ENCODE measurements at places on chromosomes 12 and 14.

- DNase-seq = no peak
These were observed 39.9 kb downstream of the MAX start for GRCh38 chr14:65062096-65063075.

DNA sequence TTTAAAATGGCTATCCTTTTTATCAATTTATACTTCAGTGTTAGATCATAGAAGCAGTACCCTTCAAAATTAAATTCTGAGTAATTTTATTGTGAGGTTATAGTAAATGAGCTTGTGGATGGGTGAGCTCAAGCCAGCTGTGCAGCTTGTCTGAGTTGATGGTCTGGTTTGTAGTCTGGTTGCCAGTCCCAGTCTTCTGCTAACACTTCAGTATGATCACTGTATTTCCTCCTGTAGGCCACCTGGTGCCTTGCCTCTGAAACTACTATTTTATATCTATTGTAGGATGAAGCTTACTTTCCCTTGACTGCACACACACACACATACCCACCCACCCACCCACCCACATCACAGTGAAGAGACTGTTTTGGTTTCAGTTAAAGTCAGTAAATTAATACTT, 496.4 kb downstream of the PCNX1 start:
- peak; percentile 16 for DNase-seq

- DNase-seq = no peak
These were observed 825.2 kb downstream of the AACS start for GRCh38 chr12:125890366-125890905.

- DNase-seq = no peak
These were observed 32.2 kb upstream of the IGF1 start for GRCh38 chr12:102512523-102512922.

- DNase-seq = no peak
These were observed 385.8 kb downstream of the MED13L start for GRCh38 chr12:115891556-115892164.

DNA sequence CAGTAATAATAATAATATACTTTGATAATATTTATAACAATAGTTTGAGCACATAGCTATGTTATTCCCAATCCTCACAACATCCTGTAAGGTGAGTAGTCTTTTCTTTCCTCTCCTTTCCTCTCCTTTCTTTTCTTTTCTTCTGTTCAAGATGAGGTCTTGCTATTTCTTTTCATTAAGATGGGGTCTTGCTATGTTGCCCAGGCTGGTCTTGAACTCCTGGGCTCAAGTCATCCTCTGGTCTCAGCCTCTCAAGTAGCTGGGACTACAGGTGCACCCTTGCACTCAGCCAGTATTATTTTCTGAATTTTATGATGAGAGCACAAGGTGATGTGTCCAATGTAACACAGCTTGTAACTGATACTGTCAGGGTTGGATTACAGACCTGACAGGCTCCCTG, 134.6 kb downstream of the OTOGL start:
- DNase-seq = no peak

DNA sequence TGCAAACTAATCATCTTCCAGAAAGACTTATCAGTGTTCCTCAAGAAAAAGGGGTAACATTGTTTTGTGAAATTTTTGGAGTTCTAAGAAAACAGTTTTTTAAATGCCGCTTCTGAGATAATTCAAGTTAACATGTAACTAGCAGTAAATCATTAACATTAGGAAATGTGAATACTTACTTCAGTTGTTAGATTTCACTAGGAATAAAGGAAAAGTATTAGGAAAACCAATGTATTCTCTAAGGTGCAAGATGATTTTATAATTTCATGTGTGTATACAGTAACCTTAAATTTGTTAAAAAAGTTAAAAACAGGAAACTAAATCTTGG, 36.8 kb downstream of the PAPOLA start:
- no peak for DNase-seq

DNA sequence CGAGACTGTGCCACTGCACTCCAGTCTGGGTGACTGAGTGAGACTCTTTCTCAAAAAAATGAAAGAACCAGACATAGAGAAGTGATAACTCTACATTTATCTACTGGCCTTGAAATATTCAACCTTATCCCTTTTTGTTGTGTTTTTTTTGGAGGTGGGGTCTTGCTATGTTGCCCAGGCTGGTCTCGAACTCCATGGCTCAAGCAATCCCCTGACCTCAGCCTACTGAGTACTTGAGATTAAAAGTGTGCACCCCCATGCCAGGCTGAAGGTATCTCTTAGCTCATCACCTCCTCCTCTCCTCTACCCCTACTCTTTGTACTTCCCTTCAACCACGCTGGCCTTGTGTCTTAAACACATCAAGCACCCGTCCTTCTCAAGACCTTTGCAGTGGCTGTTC, 3.8 kb downstream of the DRAM1 start:
- no peak for DNase-seq

DNA sequence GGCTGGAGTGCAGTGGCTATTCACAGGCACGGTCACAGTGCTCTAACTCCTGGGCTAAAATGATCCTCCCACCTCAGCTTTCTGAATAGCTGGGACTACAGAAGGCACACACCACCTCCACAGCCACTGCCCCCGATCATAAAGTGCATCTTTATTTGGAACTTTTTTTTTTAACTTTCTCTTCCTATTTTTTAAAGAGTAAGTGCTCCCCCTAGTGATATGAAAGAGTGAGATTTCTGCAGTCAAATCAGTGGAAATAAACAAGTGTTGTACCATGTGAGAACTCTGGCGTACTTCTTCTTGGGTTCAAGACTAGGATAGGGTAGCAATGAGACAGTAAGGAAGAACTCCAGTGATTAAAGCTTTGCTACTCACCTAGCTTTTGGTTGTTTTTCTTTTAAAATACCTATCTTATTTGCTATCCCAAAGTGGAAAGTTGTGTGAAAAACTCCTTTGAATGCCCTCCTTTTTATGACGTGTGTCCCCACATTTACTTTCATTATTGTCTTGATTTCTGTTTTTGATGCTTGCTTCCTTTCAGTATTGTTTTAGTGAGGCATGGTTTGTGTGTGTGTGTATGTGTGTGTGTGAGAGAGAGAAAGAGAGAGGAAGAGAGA, 6.6 kb downstream of the PPP4R4 start:
- DNase-seq = peak; percentile 34

DNA sequence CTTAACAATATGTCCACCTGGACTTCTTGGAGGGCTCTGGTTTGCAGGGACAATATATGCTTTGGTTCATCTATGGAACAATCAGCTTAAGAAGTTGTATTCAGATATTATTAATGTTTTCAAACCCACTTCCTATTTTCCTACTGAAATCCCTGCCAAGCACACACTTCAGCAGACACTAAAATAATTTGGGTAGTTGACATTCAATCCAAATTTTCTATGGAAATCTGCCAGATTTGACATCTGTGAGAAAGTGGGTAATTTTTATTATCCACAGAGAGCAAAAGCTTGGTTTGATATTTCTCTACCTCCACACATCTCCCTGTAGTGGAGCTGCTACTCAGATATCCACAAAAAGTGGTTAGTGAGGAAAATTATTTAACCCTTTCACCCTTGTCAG, 378.8 kb upstream of the SOX5 start:
- peak; percentile 73 for DNase-seq

DNA sequence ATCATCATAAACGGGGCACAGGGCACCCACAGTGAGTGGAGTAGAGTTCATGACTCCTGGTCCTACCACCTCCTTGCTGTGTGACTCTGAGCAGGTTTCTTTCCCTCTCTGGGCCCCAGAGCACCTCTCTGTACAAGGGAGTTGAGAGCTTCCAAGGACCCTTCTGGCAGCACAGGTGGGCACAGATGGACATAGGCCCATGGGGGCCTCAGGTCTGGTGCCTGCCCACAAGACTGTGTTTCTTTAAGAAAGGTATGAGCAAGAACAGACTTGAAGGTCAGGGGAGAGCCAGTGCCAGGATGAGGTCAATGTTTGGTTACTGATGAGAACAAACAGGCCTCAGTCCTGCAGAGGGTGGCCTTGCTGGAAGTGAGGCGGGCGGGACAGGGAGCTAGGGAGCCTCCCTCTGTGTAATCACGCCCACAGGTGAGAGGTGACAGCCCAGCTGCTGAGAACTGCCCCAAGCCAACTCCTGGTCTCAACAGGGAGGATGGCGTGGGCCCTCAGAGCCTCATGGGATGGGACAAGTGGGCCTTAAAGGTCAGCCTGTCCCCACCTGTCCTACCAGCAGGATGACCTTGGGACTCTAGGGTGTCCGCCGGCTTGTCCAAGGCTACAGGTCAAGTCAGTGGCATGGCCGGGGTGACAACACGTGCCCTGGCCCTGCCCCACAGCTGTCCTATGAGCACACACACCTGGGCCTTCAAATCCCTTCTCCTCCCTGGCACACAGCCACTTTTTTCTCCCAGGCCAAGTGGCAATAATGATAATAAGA, 49.1 kb downstream of the CCDC85C start:
- DNase-seq = no peak

DNA sequence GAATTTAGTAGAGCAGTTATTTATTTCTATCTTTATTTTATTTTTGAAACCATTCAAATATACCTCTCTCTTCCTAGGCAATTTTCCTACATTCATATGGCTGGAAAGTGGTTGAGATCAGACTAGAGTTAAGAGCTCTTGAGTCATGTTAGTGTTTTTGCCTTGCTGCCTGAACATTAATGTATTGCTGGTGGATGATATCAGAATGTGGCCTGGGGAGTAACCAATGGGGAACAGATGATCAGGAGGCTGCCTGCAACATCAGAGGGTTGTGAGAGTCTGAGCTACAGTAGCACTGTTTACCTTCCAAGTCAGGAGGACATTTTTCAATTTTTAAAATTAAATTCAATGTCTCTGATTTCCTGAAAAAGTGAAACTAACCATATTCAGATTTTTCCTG, 166.3 kb upstream of the TRHDE start:
- no peak for DNase-seq

- no peak for DNase-seq
These were observed 24.4 kb downstream of the DEGS2 start for GRCh38 chr14:100135073-100135472.

- DNase-seq = no peak
These were observed 153.7 kb upstream of the SRRM4 start for GRCh38 chr12:118827606-118828005.

GRCh38 chr12:64716839-64717455, 42.3 kb downstream of the GNS start:
- no peak for DNase-seq

GRCh38 chr12:5257763-5258495, 174.0 kb upstream of the NTF3 start:
- DNase-seq = no peak

- no peak for DNase-seq
These were observed 4.9 kb downstream of the BMP4 start for GRCh38 chr14:53951627-53952303.

DNA sequence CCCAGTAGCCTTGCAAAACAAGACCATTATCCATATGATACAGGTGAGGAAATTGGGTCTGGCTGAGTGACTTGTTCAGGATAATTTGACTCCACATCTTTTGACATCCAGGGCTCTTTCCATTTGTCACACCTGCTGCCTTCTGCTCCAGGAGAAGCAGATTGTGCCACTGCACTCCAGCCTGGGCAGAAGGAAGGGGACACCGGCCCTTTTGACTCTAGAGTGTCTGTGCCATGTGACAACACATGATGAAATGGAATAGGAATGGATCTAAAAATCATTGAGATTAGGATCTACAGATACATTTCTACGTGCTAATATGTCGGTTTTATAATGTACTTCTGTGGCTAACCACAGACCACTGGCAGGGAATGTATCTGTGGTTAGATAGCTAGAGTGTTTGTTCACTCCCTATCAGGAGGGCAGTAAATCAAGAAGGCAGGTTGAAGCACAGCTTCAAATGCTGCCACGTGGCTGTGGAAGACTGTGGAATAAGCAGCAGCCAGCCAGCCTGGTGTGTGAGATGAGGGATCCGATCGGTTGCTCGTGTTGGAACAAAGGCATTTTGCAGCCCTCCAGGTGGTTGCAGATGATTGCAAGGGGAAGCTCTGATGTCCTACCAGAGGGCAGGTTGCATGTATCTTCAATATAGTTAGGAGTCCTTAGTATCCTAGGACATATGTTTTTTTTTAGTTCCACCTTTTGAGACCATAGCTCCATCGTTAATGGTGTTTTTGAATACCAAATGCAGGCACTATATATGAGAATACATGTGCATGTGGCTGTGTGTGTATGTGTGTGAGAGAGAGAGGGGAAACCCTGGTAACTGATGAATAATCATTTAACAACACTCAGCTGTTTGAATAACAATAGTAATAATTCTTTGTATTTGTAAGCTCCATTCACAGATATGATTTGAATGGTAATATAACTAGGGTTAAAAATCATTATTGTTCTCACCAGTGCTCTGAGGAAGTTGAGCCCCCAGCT, 28.6 kb downstream of the EML1 start:
- no peak for DNase-seq

- no peak for DNase-seq
These were observed 56.0 kb downstream of the RNF34 start for GRCh38 chr12:121455766-121456420.

DNA sequence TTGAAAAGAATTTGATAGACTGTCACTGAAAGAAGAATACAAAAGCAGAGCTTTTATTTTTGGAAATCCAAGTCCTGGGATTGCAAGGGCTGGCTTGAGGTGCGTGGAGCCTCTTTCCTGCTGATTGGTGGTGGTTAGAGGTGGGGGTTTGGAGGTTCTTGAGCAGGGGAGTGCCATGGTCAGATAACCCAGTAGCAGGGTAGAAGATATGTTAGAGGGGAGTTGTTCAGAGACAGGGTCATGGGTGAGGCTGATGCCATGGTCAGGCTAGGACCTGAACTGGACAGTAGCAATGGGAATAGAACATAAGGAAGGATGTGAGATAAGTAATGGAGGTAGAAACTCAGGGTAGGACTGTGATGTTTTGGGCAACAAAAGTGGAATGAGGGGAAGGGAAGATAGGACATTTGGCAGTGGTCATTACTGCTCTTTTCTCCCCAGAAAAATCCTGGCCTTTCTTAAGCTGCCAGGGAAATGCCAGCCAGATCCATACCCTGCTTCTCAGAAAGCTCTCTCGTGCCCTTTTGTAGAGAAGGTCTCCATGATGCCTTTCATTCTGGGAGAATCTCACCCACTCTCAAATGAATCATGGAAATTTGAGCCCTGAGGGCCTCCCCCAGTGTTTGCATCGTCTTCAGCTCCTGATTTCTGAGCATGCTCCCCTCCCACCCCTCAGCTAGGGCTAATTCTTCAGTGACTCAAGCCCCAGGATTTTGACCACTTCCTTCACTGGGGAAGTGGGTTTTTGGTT, 9.5 kb downstream of the EMP1 start:
- no peak for DNase-seq

DNA sequence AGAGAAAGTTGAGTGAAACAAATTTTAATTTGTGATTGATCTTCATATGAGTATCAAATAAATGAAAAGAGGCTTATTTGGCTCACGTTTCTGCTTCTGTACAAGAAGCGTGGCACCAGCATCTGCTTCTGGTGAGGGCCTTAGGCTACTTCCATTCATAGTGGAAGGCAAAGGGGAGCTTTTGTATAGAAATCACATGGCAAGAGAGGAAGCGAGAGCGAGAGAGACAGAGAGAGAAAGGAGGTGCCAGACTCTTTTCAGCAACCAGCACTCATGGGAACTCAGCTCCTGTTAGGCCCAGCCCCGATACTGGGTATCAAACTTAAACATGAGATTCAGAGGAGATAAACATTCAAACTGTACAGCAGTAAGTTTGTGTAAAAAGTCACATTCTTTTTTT, 121.4 kb downstream of the SYNE2 start:
- no peak for DNase-seq

GRCh38 chr12:124730455-124730932, 133.2 kb downstream of the SCARB1 start:
- DNase-seq = no peak
